ENCODE measurements at places on chromosomes 3 and 15.
A peak's percentile ranks its signal among the peaks of the same experiment; 100 is the strongest.

- DNase-seq: peak; percentile 17
Measured at GRCh38 chr3:155870945-155871745, 695 bp downstream of the GMPS start.

DNA sequence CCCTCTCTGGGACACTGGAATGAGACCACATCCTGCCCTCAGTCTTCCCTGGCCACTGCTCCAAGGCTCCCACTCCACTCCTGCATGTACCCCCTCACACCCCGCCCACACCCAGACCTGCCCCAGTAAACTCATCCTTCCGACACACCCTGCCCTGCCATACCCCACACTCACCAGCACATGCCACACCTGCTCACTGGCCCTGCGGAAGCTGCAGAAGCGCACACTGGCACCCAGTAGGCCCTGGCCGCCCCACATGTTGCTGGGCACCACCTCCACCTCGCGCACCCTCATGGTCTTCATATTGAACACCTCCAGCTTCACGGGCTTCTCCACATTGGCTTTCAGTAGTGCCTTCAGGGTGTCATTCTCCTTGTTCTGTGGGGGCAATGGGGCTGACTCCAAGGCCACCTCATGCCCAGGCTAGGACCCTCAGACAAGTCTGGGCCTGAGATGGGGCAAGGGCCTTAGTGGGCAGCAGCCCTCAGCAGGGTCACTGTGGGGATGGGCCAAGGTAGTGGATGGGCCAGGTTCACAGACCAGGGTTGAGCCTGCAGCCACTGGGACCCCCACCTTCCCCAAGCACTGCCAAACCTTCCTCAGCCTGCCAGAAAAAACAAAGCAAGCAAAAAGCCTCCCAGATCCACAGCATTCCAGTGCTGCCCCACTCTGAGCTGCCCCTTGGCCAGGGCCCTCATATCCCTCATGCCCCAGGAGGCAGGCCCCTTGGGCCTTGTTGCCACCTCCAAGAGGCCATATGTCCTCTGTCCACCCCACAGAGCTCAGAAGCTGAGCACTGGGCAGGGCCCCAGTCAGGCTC lies 4.7 kb downstream of the GORASP1 start:
- DNase-seq: no peak

- no peak for DNase-seq
Measured at GRCh38 chr3:188358787-188359493, 205.0 kb downstream of the LPP start.

- no peak for DNase-seq
Measured at GRCh38 chr3:21901484-21901883, 150.5 kb upstream of the ZNF385D start.

DNA sequence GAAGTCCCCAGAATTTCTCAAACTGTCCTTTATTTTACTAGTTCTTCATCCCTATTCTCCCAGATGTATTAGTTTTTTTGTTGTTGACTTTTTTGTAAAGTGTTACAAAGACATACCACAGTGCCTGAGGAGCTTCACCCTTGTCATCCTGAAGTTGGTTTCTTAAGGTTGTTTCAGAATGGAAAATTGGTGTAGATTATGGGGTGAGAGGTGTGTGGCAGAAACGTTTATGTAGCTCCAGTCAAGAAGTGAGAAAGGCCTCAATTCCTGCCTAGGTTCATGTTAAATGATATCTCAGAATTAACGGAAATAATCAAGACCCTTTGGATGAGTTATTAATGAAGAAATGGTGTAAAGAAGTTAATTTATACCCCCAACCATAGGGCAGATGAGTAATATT lies 6.8 kb downstream of the EDEM1 start:
- no peak for DNase-seq

- DNase-seq: no peak
Measured at GRCh38 chr3:191952609-191953008, 491.6 kb downstream of the PYDC2 start.

GRCh38 chr15:62125773-62126172 lies 39.3 kb downstream of the C2CD4B start:
- DNase-seq: no peak

GRCh38 chr15:81303244-81304225 lies 20.4 kb downstream of the STARD5 start:
- no peak for DNase-seq

DNA sequence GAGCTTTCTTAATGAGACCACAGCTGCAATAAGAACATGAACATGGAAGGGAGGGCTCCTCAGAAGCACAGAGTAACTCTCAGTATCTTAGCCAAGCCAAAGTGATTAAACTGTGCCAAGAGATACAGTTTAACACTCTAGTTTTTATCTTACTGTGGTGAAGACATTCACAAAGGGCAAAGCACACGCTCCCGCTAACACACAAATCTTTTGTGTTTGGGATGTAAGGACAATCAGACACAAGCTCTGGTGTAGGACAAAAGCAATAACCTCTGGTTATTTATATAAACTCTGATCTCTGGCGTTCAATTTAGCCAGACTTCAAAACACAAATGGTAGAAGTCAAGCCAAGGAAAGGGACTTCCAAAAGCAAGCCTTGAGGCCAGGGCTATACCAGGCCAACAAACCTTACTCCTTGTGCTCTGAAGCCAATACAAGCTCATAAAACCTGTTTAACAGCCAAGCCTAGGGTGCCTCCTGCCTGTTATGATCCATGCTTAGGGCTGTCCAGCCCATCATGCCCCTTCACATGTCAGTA lies 27.8 kb downstream of the DPH3 start:
- DNase-seq: no peak

DNA sequence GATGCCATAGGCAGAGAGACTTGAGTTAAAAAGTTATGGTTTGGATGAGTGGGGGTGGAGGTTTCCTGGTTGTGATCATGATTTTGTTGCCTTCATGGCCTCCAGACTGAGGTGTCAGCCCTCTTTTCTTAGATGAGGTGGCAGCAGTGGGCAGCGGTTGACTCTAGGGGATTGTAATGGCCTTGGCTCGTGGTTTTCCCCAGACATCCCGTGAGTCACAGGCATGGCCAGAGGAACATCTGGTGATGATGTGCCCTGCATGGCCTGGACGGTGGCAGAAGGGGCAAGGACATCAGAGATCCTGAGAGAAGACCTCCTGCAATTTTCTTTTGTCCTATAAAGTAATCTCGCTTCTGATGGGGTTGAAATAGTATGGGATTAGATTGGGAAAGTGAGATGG lies 12.4 kb downstream of the RETNLB start:
- no peak for DNase-seq

- DNase-seq: no peak
Measured at GRCh38 chr3:38268522-38268921, 2.9 kb downstream of the SLC22A13 start.

- DNase-seq: no peak
Measured at GRCh38 chr3:49534581-49535441, 19.5 kb upstream of the BSN start.

DNA sequence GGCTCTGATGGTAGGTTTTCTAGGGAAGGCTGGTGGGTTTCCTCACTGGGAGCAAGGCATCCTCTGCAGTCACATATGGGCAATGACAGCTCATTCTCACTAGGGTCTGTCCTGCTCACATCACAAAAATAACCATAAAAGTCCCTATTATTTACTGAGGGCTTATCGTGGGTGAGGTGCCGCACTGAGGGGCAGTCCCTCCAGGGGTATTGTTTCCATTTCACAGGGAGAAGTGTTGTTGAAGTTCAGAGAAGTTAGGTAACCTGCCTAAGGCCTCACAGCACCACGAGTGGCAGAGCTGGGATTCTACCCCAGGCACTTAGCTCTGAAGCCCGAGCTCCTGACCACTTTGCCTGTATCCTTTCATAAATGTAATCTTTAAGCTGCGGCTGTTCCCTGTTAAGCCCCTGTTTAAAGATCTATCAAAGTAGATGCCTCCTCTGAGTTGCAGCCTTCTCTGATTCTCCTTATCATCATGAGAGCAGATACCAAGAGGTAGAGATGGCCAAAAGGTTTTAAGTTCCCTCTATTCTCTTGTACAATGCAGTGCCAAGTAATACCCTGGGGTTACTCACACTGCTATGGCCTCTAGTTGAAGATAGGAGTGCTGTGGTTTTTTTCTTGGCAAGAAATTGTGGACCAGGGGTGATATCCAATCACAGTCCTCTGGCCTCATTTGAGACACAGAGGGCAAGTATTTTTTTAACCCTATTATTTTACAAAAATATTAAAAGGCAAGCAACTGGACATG lies 107.0 kb downstream of the RPLP1 start:
- DNase-seq: no peak

DNA sequence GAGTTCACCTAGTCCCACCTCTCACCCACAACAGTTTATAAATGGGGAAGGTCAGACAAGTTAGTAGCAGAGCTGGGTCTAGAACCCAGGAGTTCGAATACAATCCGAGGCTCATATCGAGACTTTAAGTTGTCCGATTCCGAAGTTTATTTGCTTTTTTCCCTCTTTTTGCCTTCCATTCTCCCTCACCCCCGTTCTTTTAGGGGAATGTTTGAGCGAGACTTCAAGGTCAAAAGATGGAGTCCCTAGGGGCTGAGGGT lies 7.3 kb downstream of the BCL6 start:
- no peak for DNase-seq

DNA sequence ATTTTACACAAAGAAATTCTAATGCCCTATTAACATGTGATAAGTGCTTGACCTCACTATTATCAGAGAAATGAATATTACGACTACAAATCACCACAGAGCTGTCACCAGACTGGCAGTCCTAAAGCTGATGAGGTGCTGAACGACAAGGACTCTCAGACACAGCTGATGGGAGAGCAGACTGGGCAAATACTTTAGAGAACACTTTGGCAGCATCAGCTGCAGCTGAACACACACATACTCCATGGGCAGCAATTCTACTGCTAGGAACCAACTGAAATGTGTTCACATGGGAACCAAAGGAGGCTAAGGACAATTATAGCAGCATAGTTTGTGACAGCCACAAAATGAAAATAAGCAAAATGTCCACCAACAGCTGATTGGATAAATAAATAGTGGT lies 45.5 kb downstream of the SUSD5 start:
- no peak for DNase-seq

DNA sequence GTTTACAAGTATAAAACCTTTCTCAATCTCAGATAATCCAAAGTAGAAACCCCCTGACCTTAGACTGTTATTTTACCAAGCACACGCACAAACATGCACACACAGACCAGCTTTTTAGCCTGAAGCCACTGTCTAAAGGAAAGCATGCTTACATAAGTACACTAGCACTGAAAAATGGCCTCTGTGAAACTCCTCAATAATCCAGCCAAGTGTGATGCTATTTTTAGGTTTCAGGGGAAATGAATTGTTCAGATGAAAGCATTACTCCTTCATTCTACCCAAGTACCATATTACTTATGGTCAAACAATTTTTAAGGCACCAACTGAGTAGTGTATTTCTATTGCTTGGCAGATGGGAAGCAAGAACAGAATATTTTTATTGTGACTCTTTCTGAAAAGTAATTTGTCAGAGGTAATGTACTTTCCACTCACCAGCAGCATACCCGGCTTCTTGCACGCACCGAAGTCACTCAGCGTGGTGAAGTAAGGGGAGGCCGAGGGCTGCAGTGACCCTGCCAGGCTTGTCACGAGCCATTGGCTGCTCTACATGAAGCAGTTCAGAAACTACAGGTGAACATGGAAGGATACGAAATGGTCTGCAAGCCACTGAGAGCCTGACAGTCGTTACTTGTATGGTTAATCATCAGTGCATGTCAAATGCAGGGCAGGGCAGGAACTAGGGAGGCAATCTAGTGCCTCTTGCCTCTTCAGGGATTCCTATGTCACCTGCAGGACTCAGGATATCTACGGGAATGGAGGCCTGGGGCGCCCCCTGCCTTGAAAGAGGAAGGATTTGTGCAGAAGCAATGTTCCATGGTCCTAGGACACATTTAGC lies 106.7 kb downstream of the GABRB3 start:
- DNase-seq: no peak

DNA sequence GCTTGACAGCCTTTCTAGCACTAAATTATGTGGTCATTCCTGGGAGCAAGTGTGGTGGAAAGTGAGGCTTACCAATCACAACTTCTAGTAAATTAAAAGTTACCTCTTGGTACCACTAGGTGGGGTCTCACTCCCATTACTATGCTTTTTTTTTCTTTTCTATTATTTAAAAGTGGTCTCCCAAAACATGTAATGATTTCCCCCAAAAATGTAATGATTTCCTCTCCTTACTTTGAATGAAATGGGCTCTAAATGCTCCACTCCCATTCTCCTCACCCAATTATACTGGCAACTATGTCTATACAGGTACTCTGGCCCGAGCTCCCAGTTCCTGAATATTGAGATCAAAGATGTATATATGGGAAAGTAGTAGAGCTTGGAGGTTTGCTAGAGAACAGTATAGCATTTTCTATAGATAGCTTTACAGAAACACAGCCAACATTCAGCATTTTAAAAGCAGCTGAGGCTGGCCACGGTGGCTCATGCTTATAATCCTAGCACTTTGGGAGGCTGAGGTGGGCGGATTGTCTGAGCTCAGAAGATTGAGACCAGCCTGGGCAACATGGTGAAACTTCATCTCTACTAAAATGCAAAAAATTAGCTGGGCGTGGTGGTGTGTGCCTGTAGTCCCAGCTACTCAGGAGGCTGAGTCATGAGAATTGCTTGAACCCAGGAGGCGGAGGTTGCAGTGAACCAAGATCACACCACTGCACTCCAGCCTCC lies 70.9 kb downstream of the DCUN1D1 start:
- DNase-seq: no peak

GRCh38 chr3:24069045-24069444 lies 124.0 kb downstream of the NR1D2 start:
- DNase-seq: no peak

GRCh38 chr3:140134231-140134965 lies 199.4 kb downstream of the CLSTN2 start:
- DNase-seq: no peak

DNA sequence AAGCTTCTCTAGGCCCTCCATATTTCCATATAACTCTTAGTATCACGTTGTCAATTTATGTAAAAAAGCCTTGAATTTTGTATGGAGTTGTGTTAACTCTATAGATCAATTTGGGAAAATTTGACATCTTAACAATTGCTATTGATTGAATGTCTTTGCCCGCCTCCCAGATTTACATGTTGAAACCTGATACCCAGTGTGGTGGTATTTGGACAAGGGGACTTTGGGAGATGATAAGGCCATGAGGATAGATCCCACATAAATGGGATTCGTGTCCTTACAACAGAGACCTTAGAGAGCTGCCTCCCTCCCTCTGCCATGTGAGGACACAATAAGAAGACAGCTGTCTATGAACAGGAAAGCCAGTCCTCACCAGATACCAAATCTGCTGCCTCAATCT lies 21.1 kb upstream of the TNK2 start:
- DNase-seq: no peak

DNA sequence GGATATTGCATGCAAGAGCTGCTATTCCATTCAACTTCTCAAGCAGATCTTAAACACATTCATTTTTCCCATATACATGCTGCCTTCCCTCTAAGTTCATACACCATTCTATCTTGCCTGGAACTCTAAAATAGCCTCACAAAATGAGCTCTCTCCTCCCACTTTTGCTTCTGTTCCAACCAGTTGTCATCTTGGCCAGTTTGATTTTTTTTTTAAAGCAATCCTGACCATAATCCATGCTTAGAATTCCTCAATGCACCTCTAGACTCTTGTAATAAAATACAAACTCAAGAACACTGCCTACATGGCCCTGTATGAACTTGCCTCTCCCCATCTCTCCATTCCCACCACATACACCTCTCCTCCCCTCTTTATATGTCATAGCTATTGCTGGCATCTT lies 68.6 kb upstream of the NPHP3 start:
- no peak for DNase-seq

- no peak for DNase-seq
Measured at GRCh38 chr3:115693868-115694267, 70.6 kb downstream of the GAP43 start.

GRCh38 chr3:187016639-187017345 lies 86.5 kb downstream of the ST6GAL1 start:
- DNase-seq: no peak
